ENCODE measurements at places on chromosomes 4 and X.

GRCh38 chr4:75007891-75008290 is 75.0 kb downstream of the PARM1 start:
- DNase-seq = no peak

DNA sequence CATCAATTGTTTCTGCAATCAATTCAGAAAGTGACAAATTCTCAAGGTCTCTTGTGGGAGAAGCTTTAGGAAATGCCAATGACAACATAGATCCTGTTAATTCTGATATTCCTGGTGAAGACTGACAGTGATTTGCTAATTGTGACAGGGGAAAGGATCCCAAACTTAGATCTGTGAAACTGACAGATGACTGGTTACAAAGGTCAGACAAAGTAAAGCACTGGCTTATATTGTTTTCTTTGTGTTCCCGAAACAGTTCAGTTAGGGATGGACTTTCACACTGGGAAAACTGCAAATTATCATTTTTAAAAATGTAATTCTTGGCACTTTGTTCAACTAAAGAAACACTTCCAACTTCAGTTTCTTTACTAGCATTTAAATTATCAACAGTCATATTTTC is 30.1 kb downstream of the NAT8L start:
- DNase-seq = no peak

GRCh38 chr4:94256828-94257227 is 49.2 kb downstream of the SMARCAD1 start:
- DNase-seq = no peak

DNA sequence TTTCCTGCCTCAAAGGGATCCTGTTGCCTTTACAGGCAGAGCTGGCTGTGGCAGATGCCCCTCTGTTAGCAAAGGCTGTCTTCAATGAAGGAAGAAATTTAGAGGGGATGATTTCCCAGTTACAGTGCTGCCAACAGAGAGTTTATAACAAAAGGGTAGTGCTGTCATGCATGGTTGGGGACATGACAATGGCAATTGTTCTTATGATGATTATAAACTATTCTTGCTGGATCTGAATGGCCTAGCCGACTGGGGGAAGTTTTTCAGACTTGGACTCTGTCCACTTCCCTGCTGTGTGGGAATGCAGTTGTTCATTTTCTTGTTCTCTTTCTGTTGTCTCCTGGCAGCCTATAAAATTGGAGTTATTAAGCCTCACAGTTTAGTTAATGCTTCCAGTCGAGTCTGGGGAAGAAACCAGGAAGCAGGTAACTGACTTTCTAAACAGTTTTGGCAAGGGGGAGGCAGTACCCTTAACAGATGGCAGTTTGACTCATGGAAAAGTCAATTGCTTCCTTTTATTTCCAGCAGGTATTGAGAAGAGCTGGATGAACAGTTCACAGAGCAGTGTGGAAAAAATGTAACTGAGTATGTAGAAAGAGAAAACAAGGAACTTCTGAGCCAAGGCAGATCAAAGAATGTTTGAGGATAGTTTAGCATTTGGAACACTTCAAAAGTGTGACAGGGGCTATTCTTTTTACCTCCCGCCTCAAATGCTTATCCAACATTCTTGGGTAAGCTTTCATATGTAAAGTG is 582.6 kb downstream of the RAPGEF2 start:
- no peak for DNase-seq

GRCh38 chr4:6910960-6911874 is 1.6 kb downstream of the TBC1D14 start:
- no peak for DNase-seq

DNA sequence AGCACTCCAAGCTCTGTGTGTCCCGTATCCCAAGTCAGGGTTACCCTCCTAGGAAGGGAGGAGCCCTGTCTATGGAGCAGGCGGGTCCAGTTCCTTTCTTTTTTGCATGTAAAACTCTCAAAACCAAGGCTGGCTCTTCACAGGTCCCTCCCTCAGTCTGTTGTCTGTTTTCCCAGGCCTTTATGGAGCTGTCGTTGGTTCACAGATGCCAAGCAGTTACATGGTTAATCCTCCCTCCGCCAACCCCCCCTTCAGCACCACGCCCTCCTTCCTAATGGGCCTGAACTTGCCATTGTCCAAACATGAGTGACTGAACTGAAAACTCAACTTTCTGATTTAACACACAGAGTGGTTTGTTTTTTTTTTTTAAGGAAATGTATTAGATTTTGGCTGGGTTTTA is 148.3 kb downstream of the STOX2 start:
- DNase-seq = no peak

GRCh38 chr4:122824616-122825015 is 2.0 kb upstream of the FGF2 start:
- DNase-seq = no peak

DNA sequence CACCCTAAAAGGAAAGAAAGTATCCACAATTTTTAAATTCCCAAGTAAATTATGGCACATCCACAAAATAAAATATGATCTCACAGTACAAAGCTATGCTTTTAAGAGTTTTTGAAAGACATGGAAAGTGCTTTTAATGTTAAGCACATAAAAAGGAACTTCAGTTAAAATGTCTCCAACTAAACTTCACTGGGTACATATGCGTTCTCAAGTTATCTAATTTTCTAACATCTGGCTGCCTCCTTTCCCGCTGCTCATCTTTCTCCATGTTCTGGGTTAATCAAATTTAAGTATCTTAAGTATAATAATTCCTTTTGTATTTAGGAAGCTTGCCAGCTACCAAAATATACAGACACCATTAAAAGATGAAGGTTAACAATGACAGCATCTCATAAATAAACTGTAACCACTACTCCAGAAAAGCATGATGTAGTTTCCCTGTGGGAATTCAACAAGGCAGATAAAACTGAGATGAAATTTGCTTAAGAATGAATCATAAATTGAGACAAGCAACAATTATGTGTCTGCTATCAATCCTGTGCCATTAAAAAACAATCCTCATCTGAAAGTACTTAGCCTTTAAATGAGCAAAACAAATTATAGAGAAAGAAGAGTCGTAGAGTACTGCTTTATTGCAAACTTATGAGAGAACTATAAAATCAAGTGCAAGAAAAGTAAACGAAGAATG is 25.1 kb downstream of the PRSS12 start:
- no peak for DNase-seq

GRCh38 chr4:182809417-182810102 is 107.6 kb downstream of the DCTD start:
- DNase-seq = peak; percentile 24

DNA sequence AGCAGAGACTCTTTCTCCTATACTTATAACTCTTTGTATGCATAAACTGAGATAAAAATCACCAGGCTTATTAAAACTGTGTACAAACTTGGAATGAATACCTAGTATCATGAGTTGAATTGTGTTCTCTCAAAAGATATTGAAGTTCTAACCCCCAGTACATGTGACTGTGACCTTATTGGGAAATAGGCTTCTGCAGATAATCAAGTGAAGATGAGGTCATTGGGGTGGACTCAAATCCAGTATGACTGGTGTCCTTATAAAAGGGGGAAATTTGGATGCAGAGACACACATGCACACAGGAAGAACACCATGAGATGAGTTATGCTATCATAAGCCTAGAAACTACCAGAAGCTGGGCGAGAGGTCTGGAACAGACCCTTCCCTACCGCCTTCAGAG is 26.2 kb downstream of the ZNF827 start:
- DNase-seq = no peak

DNA sequence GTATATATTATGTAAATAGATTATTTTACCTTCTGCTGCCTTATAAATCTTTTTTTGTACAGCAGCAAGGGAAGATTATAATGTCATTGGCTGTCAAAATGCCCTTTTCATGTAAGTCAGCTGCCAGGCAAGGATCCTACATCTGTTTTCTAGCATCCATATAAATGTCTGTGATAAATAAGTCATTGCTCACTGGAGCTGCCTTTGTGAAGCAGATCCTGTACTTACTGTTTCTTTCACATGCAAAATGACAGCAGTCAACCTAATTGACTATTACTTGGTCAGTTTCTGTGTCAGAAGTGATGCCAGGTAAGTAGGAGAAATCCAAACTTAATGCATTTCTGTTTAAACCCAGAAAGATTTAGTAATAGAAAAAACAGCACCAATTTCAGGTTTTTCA is 620.7 kb downstream of the RPA4 start:
- no peak for DNase-seq

- DNase-seq = no peak
These were observed 8.5 kb upstream of the CCSER1 start for GRCh38 chr4:90118527-90119195.

DNA sequence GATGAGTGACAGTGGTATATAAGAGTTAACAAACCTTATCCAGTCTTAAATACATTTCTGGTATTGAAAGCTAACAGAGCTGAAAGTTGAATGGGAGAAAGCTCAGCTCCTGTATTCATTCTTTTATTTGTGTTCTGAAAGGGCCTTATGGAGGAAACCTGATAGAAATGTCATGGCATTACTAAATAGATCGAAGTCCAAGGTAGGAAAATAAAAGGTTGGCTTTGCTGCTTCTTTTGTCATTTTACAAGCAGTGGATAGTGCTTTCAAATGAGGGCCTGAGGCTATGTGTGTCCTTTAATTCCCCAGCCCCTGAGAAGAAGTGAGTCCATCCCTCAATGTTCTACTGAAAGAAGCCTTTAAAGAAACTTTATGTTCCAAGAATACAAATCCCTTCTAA is 974.3 kb upstream of the INTU start:
- no peak for DNase-seq

GRCh38 chr4:5340991-5341451 is 289.7 kb downstream of the STK32B start:
- no peak for DNase-seq

GRCh38 chrX:15448010-15448639 is 45.0 kb downstream of the PIR start:
- no peak for DNase-seq

DNA sequence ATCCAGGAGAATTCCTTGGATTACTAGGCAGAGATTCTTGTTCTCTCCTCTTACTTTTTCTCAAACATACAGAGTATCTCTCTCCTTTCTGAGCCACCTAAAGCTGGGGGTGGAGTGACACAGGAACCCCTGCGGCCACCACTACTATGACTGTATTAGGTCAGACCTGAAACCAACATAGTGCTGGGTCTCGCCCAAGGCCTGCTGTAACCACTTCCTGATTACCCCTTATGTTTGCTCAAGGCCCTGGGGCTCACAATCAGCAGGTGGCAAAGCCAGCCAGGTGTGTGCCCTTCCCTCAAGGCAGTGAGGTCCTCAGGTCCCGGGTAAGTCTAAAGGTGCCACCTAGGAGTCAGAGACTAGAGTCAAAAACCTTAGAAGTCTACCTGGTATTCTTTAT is 166.4 kb downstream of the PARM1 start:
- DNase-seq = no peak

DNA sequence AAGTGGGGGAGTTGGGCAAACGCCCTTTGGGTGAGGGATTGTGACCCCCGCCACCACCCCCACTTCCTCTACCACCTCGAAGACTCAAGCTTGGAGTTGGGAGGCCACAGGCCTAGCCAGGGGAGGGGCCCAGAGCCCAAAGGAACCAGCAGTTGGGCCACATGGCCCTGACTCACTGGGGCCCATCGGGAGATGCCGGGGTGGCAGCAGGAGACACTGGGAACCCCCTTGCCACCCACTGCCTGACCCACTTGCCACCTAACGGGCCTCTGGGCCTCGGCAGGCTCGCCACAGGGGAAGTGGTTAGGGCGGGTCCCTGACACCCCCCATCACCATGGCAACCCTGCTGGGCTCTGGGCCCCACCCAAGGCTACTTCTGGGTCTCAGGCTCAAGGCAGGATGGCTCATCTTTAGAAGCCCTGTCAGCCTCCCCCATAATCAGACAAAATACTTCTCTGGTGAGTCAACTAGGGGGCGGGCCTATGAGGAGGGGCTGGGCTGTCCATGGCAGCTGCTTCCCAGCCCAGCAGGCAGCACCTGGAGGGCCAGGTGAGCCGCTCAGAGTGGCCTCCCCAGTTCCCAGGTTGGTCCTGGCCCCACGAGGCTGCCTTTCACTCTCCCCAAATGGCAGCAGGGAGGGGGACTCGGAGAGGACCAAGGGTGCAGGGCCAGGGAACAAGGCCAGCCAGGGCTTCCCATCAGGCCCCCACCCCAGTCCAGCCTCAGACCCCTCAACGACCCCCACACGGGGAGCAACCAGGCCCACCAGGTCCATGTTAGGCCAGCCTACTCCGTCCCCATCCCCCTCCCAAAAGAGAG is 5.6 kb downstream of the FLNA start:
- peak; percentile 93 for DNase-seq

GRCh38 chr4:185529413-185529812 is 5.9 kb downstream of the PDLIM3 start:
- no peak for DNase-seq

DNA sequence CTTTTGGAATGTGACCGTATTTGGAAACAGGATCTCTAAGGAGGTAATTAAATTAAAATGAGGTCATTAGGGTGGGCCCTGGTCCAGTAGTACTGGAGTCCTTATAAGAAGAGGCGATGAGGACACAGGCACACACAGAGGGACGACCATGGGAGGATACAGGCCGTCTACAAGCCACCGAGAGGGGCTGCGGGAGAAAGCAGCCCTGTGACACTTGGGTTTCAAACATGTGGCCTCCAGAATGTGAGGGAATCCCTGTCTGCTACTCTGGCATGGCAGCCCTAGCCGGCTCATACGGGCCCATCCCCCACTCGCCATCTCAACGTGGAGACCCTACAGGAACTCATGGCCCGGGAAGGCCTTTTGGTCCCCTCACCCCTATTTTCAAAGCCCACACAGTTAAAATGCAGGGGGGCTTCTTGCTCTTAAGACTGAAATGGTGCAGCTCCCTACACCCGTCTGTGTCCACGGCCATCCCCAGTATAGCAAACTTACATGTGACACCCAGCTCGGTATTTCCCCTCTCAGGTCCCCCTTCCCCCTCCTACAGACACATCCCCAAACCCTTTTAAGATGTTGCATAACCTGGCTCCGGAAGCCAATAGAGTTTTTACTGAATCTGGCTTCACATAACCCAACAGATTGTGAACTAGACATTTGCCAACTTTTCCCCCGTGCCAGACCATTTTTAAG is 124.1 kb upstream of the TBL1X start:
- DNase-seq = peak; percentile 10

- no peak for DNase-seq
These were observed 90.1 kb downstream of the CEP44 start for GRCh38 chr4:174373821-174374220.

- DNase-seq = peak; percentile 14
These were observed 63.2 kb downstream of the CD40LG start for GRCh38 chrX:136711147-136711546.

DNA sequence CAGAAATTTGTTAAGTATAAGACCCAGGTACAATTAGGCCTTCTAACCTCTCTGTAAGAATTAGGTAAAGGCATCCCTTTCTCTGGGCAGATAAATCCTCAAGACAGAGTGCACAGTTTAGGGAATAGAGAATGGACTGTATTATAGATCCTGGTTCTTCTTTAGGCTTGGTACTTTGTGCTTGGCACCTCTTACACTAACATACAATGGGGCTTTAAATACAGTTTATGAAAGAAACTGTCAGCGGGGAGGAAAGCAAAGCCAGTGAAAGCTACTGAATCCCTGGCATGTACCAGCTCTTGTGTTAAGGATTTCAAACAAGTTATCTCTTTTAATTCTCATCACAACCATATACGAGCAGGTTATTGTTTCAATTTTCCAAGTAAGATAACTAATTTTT is 1350.0 kb downstream of the ADGRL3 start:
- no peak for DNase-seq
